Activated T-cell treated with anti-CD3 and anti-CD28 coated beads, Interleukin-2, amount 50 U/mL, for 72 hours (primary cell): ENCODE measurements at places on chromosomes 3 and 15.
A peak's percentile ranks its signal among the peaks of the same experiment; 100 is the strongest.

DNA sequence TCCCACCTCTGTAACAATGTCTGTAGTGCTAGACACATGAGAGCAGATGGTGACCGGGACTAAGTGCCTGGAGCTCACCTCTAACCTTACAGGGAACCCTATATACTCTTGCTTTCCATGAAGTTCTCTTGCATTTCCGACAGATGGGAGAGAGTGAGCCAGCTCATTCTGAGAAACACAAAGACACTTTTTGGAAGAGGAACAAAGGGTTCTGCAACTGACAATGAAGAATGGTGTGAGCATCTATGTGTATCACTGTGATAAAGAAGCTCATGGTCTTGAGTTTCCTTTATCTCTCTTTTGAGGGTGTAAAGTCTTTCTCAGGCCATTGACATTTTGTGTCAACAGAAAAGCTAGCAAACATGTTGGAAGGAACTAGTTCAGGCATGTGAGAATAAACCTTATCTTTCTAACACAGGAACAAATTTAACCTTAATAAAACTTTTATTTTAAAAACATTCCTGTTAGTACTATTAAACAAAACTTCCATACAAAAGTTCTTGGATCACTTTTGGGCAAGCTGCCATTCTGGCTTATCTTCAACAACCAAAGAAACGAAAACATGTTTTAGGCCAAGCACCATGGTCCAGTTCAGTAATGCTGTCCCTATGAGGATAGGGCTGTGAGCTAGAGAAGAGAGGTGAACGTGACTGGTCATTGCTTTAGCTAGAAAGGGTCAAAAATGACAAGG is 142.7 kb downstream of the THRB start:
- DNase-seq = no peak

GRCh38 chr15:69484837-69485236 is 32.2 kb downstream of the RPLP1 start:
- no peak for DNase-seq

DNA sequence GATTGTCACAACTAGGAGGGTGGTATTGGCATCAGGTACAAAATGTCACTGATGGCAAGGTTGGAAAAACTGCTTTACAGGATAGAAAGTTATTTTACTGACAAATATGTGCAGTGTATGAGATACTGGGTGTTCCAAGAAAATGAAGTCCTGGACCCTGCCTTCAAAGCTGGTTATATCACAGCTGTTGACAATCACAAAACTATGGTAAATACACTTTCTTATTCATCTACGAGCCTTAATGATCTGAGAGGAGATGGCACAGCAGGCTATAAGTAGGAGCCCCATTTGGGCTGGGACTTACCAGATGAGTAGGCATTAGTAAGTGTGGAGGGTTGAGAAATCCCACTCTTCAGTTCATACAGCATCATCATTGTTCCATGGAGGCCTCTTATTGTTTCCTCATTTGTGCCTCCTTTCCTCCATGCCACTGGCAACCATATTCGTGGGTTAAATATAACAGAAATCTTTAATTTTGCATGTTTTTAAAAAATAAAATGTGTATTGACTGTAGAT is 66.9 kb downstream of the CMTM8 start:
- DNase-seq = no peak

DNA sequence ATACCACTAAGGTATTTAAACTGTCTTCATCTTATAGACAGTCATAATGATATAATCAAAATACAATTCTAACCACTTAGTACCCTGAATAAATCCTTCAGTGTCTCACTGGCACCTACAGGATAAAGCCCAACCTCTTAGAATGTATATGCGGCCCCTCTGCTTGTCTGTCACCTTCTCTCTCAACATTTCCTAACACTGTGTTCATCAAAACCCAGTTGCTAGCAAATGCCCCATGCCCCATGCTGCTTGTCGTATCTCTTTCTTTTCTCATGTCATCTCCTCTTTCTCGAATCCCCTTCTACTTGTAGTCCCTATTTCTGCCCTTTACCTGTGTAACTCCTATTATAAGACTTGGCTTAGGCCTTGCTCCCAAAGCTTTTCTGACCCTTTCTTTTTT is 24.6 kb upstream of the PLSCR4 start:
- no peak for DNase-seq

- DNase-seq = peak; percentile 48
These were observed 161.8 kb upstream of the TBL1XR1 start for GRCh38 chr3:177358977-177359592.

DNA sequence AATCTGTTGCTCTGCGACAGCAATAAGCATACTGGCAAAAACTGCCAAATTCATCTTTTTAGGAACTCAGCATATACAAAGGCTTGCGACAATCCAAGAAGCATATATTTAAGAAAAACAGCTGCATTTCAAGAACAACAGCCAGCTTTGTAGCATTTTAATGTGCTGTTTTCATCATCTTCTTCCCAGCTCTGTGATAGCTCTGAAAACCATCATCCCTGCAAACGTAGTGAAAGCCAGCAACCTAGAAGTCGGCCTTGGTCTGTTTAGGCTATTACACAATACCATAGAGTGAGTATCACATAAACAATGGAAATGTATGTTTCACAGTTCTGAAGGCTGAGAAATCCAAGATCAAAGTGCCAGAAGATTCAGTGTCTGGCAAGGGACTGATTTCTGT is 187.5 kb downstream of the NAALADL2 start:
- no peak for DNase-seq

GRCh38 chr3:65252266-65252665 is 564.5 kb upstream of the ADAMTS9 start:
- no peak for DNase-seq

DNA sequence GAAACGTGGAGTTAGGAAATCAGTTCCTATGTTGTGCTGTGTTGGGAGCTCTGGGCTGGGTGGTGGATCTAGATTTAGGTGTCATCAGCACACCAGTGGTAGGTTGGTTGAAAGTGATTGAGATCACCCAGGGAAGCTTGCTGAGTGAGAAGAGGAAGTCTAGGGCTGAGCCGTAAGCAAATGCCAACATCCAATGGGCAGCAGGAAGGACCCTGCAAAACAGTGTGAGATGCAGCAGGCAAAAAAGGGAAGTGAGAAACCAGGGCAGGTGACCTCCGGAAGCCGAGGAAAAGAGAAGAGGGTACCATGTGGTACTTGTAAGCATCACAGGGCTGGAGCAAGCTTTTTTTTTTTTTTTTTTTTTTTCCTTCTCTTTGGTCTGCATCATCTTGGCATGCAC is 15.9 kb upstream of the COPG1 start:
- no peak for DNase-seq

DNA sequence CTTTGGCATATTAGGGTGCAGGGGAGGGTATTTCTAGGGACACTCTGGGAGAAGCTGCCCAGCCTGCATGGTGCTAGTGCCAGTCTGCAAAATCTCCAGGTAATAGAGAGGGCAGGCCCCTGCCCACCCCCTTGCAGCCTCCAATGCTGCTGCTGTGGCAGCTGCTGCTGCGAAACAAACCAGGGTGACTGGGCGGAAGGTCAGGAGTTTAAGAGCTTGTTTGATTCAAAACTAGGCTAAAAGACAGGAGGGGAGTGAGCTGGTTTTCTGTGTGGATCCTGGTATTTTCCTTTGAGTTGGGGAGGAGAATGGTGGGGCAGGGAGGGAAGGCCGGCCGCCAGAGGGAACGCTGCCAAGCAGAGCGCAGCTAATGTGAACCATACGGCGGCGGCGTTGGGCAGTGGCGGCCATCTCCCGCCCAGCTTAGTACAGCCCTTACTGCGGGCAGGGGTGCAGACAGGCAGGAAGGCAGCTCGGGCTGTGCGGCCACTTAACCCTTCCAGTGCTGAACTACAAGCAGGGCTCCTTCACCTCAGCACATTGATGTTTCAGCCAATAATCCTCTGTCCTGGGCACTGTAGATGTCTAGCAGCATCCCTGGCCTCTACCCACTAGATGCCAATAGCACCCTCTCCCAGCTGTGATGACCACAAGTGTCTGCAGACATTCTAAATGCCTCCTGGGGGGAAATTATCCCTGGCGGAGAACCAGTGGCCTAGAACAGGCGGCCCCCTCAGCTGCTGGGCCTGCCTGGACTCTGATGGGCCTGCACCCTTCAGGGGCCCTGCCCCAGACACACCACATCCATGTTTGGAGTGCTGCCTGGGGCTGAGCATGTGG is 125.7 kb downstream of the EEFSEC start:
- no peak for DNase-seq

DNA sequence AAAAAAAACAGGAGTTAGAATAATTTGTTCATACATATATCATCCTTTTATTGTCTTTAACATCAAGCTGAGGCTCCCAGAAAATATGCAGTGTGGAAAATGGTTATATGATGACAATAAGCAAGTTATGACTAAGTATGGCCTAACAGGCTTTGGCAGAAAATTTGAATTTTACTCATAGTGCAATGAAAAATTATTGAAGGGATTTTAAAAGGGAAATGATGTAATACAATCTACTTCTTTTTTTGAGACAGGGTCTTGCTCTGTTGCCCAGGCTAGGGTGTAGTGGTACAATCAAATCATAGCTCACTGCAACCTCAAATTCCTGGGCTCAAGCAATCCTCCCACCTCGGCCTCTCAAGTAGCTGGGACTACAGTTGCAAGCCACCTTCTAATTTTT is 78.7 kb downstream of the FAIM start:
- no peak for DNase-seq

DNA sequence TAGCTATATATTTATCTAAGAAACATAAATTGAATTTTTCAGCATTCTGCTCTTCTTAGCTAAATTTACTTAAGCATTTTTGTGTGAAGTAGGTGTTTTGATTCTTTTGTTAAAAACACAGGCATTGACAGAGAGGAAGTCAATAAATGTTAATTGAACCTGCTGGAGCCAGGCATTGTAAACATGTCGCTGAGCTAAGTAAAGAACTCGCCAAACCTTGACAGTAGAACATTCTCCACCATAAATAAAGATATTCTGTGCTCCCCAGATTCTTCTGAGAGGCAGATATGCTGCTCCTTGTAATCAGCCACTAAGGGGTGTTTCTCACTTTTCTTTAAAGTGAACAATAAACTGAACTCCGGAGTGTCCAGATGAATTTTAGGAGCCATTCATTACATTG is 38.4 kb downstream of the SYNM start:
- DNase-seq = no peak
